ENCODE measurements at places on chromosomes 11 and 22.

- peak; percentile 75 for DNase-seq
Measured at GRCh38 chr11:16945671-16946469, 68.3 kb downstream of the PLEKHA7 start.

DNA sequence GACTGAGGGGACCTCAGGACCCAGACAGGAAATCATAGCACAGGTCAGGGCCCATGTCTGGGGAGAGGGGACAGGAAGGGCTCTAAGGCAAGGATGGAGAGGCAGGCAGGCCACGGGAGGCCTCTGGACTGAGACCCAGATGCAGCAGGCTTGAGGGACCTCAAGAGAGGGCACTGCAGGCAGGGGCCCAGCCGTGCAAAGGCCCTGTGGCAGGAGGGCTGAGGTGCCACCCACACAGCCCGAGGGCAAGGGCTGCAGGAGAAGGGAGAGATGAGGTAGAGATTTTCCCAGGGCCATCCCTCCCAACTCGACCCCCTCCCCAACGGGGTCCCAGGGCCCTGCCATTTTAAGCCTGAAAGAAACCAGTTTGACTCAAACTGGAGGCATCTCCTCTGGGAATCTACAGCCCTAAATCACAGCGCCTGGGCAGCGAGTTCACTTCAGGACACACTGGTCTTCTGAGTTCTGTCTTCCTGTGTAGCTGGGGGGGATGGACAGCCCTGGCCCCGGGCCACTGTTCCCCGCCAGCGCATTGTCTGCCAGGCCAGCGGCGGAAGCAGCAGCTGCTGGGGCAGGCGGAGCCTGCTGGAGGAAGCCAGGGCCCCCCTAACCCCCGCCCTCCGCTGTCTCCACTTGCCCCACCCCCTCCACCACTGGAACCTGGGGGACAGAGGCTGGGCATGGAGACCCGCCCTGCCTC lies 20.3 kb upstream of the WNT7B start:
- peak; percentile 71 for DNase-seq

DNA sequence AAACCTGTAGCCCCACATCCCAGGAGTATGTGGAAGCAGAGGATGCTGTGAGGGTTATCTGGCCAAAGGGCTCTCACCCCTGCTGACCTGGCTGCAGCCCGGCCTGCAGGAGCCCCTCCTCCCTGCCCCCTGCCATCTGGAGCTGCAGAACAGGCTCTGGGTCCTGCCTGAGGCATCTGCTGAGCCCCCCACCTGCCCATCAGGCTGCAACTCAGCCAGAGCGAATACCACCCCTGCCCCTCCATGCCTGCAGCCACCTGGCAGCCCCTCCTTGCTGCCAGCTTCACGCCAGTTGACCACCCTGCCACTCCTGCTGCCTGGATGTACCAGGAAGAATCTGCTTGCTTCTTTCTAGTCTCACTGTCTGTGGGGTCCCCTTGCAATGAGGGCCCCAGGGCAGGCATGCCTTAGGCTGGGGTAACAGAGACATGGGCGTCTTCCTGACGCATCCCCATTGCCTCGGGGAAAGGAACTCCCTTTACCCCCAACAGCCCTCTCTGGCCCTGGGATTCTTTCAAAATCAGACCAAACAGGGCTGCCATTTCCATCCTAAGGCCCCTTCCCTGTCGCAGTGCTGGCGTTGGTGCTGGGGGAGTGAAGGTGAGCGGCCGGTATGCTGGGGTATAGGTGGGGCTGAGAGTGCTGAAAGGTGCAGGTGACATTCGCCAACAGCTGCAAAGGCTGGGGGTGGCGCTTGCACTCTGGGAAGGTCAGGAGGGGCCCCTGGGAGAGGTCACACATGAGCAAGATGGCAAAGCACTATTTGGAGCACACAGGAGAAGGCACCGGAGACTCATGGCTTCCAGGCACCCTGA lies 1334.6 kb downstream of the TBC1D22A start:
- no peak for DNase-seq

DNA sequence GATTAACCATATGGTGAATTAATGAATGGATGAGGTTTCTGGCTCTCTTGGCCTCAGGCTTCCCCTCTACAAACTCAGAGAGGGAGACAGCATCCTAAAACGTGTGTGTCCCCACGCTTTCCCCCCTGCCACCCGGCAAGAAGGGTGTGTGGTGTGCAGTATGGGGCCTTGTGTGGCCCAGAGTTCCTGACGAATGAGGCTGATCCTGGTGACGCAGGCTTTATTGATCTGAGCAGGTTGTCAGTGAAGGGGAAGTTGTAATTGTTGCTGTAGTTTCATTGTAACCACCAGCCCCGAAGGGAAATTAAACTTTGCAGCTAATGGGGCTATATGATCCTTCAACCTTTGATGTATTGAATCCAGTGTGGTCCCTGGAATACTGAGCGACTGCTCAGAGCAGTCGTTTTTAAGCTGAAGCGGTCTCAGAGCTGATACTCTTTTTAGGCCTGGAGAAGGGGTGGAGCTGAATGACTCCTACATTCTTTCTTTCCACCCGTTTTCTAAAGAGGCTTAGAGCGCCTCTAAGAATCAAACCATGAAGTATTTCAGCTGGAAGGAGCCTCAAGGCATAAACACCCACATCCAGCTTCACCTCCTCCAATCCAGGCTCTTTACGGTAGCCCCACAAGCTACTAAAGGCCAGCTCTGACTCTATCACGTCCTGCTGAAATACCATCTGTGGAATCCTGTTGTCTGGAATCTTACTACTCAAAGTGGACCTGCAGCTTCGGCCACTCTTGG lies 284.7 kb downstream of the MIAT start:
- no peak for DNase-seq

DNA sequence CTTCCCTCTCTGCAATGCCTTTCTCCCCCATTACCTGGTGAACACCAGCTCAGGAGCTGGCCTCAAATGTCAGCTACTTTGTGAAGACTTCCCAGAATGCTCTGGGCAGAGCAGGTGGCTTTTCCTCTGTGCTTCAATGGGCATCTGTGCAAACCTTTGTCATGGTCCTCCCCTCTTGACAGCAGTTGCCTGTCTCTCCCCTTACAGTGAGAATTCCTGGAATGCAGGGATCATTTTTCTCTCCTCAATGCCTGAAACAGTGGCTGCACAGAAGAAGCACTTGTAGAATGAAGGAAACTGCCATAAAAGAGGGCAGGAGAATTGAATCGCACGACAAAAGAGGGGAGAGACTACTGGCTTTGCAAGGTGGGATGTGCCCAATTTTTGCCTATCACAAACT lies 92.8 kb upstream of the NARS2 start:
- DNase-seq, result no peak

DNA sequence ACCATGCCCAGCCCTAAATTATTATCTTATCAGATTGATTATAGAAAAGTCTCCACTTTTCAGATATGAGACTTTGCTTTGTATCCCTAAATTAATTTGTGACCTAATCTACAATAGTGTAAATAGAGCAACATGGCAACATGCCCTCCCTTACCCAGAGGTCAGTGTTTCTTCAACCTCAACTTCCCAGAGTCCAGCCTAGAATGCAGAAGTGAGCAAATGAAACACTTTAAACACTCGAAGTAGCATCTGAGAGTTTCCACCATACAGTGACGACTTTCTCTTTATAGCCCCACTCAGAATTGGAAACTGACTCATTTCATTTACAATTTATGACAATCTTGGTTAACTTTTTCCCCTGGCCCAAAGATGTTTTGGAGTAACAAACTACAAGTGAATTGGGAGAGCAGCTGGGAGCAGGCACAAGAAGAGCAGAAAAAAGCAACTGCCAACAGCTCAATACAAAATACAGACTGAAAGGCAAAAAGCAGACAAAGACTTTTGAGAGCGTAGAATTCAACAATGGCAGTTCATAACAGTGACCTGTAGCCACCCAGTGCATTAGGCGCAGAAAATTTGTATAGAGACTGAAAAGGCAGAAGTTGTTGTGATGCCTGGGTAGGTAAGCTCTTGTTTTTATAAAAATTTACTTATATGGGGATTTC lies 10.1 kb upstream of the BLID start:
- no peak for DNase-seq

DNA sequence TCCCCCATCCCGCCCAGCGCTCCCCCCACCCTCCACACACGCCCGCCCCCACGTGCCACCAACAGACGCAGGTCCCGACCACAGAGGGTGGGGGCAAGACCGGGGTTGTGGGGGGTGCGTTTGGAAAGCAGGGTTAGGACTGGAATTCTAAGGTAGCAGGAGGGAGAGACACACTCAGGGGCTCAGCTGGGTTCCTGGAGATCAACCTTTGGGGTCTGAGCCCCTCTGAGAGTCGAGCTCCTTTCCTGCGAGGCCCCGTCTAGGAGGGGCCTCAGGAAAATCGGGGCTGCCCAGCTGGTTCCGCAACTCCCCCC lies 429 bp downstream of the PGGHG start:
- DNase-seq, result no peak

GRCh38 chr11:73188301-73188700 lies 29.8 kb upstream of the P2RY2 start:
- no peak for DNase-seq

DNA sequence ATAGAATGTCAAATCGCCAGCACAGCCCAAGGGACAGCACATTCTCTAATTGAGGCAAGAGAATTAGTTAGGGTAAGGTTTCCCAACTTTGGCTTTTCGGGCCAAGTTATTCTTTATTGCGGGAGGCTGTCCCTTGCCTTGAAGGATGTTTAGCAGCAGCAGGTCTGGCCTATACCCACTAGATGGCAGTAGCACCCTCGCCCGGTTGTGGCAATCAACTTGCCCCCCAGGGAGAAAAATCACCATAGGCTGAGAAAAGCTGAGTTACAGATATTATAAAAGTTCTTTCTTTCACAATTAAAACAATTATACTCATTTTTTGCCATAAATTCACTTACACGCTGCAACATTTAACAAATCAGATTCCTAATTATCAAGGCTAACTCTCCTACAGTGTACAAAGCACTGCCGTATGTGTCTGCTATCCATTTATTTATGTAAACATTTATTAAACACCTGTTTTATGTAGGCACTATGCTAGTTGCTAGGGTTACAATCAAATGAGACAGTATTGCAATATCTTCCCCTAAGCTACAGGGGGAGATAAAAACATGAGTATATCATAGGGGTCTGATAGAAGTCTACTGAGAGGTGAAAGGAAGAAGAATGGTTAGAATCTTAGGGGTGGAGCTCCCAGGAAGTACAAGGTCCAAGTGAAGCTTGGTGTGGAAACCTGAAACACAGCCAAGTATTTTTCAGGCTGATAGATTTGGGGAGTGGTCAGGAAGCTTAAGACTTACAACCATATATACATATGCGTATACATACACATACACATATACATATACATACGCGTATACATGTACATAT lies 452.3 kb downstream of the RAB38 start:
- no peak for DNase-seq

GRCh38 chr11:60924906-60925853 lies 920 bp downstream of the TMEM132A start:
- peak; percentile 77 for DNase-seq

DNA sequence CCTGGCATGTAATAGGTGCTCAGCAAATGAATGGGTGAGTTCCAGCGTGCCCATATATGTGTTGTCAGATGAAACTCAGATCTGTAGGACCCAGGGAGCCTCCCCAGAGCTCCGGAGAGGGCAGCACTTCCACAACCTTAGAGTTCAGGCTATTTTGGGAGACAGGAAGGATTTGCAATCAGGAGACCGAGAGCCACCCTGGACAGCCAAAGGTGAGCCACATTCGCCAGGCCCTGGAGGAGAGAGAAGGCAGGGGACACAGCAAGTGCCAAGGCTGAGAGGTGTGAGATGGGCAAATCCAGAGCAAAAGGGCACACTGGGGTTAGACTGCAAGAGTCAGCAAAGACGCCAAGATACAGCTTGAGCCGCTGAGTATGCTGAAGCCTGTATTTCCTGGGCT lies 66.4 kb downstream of the CD82 start:
- no peak for DNase-seq

- no peak for DNase-seq
Measured at GRCh38 chr22:30947173-30947815, 21.3 kb downstream of the MORC2 start.

DNA sequence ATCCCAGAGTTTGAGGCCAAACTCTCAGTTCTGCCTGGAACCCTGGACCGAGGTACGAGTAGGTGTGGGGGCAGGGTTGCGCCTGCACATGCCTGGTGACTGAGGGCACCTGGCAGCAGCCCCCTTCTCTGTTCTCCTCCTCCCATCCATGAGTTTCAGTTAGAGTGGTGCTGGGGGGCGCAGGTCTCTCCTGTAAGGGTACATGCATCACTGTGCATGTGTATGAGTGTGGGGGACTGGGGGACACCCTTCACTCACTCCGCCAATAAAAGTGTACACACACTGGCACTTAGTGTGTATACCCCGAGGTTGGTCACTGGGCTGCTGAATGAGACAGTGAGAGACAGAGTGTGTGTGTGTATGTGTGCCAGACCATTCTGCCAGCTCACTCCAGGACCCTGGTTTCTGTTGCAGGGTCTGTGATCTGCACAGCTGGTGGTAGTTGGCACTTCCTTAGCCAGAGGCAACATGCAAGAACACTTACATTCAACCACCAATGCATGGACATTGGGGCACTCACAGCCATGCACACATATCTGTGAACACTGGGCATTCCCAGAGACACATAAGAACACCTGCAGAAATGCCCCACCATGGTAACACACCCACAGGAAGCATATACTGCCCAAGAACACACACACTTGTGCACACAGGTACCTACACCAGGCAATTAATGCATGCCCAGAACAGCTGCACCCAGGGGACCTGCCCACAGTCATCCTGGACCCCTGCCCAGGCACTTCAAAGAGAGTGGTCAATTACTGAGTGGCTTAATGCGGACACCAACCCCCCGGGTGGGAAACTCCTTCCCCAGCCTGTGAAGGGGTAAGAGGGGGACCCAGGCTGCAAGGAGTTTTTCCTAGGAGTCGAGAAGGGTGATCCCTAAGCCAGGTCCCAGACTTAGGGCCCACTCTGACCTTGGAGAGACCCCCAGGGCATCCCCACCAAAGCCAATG lies 1.2 kb upstream of the NRXN2 start:
- DNase-seq, result no peak

- no peak for DNase-seq
Measured at GRCh38 chr22:49417326-49417725, 410.3 kb downstream of the BRD1 start.

DNA sequence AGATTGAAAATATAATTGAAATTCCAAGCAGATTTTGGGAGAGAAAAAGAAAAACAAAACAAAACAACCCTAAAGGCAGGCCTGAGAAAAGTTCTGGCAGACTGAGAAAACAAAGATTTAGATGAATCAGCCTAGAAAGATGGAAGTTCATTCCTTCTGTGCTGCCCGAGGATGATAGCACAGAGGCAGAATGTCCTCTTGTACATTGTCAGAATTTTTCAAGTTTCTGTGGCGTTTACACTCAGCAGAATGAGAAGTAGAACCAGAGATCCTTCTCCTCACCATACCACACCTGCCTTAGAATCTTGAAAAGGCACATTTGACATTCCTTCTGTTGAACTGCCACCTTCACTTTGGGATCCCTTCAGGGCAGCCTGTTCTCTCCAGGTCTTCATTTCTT lies 62.5 kb upstream of the IZUMO1R start:
- no peak for DNase-seq

GRCh38 chr11:128493570-128493965 lies 93.8 kb downstream of the ETS1 start:
- DNase-seq, result no peak

- no peak for DNase-seq
Measured at GRCh38 chr22:33112580-33112979, 54.4 kb upstream of the SYN3 start.

GRCh38 chr11:19433367-19433766 lies 192.6 kb upstream of the E2F8 start:
- DNase-seq, result no peak

- no peak for DNase-seq
Measured at GRCh38 chr11:93591247-93591898, 48.2 kb upstream of the SMCO4 start.

- DNase-seq, result no peak
Measured at GRCh38 chr11:109001585-109001984, 336.7 kb downstream of the DDX10 start.
